ENCODE measurements at places on chromosomes 3 and 15.
A peak's percentile ranks its signal among the peaks of the same experiment; 100 is the strongest.

DNA sequence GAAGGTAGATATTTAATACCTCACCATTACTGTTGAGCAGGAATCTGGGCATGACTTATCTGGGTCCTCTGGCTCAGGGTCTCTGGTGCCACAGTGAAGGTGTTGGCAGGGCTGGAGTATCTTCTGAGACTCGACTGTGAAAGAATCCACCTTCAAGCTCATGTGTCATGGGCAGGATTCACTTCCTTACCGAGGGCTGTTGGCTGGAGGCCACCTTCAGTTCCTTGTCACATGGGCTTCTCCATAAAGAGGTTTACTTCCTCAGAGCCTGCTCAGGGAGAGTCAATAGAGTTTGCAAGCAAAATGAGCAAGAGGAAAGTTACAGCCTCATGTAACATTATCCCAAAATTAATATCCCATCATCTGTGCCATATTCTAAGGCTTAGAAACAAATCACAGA lies 459.5 kb downstream of the NR2F2 start:
- no peak for DNase-seq

- DNase-seq = no peak
Observed at GRCh38 chr15:69535998-69536397, 83.4 kb downstream of the RPLP1 start.

DNA sequence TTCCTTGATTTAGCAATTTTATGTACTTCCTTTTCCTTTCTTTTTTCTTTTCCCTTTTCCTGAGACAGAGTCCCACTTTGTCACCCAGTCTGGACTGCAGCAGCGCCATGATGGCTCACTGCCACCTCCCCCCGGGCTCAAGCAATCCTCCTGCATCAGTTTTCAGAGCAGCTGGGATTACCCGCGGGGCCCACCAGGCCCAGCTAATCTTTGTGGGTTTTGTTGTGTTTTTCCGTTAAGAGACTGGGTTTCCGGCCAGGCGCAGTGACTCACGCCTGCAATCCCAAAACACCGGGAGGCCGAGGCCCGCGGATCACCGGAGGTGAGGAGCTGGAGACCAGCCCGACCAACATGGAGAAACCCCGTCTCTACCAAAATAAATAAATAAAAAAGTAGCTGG lies 17.7 kb downstream of the GOLGA8S start:
- no peak for DNase-seq

GRCh38 chr3:22536541-22536940 lies 666.6 kb upstream of the UBE2E2 start:
- DNase-seq = no peak

GRCh38 chr15:47987461-47987860 lies 133.3 kb upstream of the SLC24A5 start:
- DNase-seq = no peak

DNA sequence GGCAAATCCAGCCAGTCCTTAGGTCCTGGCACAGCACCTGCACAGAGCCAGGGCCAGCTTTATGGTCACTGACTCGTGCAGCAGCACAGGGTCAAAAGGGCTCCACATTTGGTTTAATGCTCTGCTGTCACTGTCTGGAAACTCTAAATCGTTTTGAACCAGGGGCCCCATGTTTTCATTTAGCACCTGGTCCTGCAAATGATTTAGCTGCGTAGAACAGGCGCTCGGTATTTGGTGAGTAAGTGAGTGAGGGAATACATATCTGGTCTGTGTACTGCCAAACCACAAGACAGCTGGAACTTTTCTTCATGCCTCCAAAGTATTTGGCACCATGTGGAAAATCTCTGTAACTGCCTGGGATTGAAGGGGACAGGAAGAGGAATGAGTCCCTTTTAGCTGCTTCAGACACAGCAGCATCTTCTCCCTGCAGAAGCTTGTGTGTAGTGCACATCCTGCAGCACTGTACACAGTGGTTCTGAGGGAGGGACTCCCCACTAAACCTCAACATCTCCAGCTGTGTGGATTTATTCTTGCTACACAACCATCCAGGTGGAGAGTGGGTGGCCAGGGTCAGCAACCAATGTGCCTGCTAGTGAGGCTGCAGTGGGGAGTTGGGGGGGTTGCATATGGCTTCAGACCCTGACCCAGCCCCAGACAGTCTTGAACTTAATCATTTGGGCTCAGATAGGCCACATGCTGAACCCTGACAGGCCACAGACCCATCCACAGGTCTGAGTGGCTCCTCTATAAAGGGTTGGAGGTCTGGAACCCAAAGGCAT lies 1.1 kb downstream of the SH2D7 start:
- DNase-seq = no peak

GRCh38 chr15:73744293-73744692 lies 8.9 kb downstream of the INSYN1 start:
- DNase-seq = no peak

DNA sequence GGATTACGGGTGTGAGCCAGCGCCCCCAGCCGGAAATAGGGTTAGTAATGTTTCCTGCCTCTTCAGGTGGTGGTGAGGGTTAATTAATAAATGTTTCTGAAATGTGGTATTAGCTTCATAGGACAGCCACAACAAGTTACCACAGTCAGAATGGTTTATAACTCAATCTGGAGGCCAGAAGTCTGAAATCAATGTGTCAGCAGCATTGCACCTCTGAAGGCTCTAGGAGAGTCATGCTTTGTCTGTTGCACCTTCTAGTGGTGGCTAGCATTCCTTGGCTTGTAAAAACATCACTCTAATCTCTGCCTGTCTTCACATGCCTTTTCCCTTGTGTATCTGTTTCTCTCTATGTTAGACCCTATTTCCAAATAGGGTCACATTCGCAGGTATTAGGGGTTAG lies 7.8 kb upstream of the RPSA start:
- no peak for DNase-seq

- DNase-seq = no peak
Observed at GRCh38 chr3:174495928-174496327, 363.2 kb upstream of the NAALADL2 start.

GRCh38 chr3:185216607-185216958 lies 37.3 kb downstream of the EHHADH start:
- no peak for DNase-seq

GRCh38 chr3:160990446-160990845 lies 114.7 kb downstream of the B3GALNT1 start:
- DNase-seq = no peak

- peak; percentile 11 for DNase-seq
Observed at GRCh38 chr3:136250903-136251460, 842 bp downstream of the PCCB start.

DNA sequence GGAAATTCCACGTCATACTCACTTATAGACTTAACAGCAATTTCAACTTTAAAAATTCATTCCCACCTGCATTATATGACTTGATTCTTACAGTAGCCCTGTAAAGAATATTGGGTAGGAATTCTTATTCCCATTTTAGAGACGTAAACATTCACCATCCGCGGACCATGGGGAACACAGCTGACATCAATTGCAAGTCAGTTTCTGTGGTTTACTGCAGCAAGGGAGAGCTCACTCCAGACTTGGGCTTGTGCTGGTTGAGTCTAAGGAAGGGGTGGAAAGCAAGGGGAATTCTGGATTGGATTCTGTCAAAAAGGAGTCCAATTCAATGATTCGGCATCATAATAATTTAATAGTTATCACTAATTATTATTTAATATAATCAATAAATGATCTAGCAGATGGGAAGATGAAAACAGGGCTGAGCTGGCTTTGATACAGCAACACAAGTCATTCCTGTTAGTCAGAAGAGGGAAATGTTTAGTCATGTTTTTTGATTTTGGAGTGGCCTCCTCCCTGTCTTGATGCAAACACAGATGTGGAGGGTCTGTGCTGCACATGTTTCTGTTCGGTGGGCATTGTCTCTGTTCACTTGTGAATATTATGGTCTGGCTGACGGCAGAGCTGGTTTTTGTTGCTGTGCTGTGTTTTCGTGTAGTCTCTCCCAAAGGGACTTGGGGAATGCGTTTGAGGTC lies 9.7 kb downstream of the LIPC start:
- DNase-seq = no peak

- no peak for DNase-seq
Observed at GRCh38 chr3:172885704-172886103, 135.2 kb downstream of the ECT2 start.

- no peak for DNase-seq
Observed at GRCh38 chr15:58271410-58271809, 133.2 kb downstream of the AQP9 start.

- DNase-seq = no peak
Observed at GRCh38 chr3:69219101-69219708, 96.8 kb upstream of the LMOD3 start.

- no peak for DNase-seq
Observed at GRCh38 chr15:74964794-74965193, 8.2 kb upstream of the RPP25 start.

All from stimulated activated CD4-positive, alpha-beta T cell treated with anti-CD3 and anti-CD28 coated beads, Interleukin-4, amount 100 ng/mL, for 1 hour (primary cell).